ENCODE measurements at places on chromosomes 11 and 22.

GRCh38 chr22:29393019-29393608 lies 4.7 kb upstream of the AP1B1 start:
- no peak for DNase-seq

DNA sequence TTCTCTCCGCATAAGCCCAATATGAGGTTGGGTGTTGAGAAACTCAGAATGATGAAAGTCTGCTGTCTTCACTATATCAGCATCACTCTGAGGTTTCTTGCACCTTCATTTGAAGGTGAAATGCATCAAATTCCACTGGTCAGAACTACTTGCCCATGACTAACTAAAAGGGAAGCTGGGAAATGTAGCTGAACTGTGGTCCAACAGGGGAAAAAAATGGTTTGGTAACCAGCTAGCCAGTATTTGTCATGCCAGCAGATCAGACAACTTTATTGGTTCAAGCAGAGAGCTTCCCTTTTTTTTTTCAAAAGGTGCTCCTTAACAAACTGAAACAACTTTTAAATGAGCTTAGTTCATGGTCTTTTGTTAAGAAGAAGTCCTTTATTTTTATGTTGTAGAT lies 14.2 kb upstream of the PIK3C2A start:
- DNase-seq, result no peak

- DNase-seq, result peak; percentile 27
Observed at GRCh38 chr11:97454988-97455387, 1065.2 kb downstream of the JRKL start.

GRCh38 chr11:91129596-91129995 lies 906.7 kb upstream of the CHORDC1 start:
- DNase-seq, result no peak

DNA sequence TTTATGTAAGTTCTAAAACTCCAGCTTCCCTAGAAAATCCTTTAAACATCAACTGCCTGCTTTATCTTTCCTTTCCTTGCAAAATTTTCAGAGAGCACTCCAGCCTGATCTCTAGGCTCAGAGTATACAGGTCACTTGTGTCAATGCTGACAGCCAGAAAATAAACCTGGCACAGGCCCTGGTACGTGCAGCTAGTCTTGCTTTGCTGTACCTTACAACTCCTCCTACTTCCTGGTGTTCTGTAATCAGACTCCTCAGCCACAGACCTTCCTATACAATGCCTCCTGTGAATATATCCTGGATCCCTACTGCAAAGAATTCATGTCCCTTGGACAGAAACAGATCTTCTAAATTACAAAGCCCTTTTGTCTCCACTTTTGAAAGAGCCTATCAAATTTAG lies 24.2 kb upstream of the TMEM123 start:
- DNase-seq, result no peak

GRCh38 chr11:446891-447290 lies 3.2 kb upstream of the PTDSS2 start:
- no peak for DNase-seq

- no peak for DNase-seq
Observed at GRCh38 chr11:57788703-57789088, 27.1 kb downstream of the CTNND1 start.

DNA sequence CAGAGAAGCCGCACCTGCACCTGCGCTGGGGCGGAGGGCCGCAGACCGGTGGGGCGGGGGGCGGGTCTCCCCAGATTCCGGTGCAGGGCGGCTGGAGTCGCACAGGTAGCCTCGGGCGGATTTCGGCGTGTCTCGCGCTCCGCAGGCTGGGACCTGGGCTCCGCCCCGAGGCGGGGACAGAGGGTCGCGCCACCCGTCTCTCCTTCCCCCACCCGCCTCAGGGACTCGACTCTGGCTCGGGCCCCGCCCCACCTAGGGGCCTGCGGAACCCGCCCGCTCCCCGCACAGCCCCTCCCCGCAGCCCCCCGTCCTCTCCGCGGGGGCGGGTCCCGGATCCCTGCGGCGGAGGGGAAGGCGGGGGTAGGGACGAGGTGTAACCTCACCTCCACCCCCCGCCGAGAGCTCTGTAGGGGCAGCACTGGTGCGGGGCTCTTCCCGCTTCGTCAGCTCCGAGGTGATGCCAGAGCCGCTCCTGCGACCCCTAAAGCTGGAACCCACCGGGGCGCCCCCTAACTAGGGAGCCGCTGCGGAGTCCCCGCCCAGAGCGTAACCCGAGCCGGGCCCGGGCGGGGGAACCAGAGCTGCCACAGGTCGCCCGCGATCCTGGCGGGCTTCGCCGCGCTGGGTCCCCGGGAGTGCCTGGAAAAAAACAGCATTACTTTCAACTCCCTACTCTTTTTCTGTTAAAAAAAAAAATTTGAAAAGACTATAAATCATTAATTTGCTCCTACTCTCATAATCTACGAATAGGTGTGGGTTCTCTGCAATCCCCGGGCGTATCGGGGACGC lies at the start of gene SLC29A2:
SLC29A2 (minus strand) TSS at position 134 of the 789 bp plus-strand sequence. CDS start 169 bp downstream, outside the sequence.
- peak; percentile 72 for DNase-seq

- no peak for DNase-seq
Observed at GRCh38 chr11:36081274-36081945, 137.5 kb downstream of the LDLRAD3 start.

DNA sequence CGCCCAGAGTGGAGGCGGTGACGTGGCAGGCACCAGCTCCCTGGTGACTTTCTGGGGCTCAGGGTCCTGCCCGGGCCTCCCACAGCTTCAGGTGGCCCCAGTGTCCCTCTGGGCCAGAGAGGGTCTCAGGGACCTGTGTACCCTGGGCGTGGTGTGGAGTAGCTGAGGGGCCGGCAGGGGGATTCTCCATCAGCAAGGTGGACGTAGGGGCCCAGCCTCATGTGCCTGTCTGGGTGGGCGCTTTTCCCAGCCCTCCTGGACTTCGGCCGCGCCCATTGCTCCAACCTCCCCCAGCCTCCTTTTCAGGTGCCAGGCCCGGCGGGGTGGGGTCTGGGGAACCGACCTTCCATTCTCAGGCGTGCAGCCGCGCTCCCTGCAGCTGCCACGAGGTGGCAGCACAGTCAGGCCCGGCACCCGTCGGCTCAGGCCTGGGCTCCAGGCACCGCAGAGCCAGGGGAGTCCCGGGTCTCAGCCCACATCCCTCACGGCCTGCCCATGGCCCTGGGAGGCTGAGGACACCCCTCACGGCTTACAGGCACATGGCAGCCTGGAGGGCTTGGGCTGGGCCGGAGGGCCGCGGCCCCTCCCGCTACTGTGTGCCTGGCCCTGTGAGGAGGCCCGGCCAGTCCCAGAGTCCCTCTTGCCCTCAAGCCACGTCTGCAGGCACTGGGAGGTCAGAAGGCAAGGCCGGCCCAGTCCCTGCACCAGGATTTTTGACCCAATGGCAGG lies 19.9 kb upstream of the MUC5B start:
- DNase-seq, result peak; percentile 49

GRCh38 chr11:1906611-1907423 lies 12.7 kb upstream of the TNNT3 start:
- no peak for DNase-seq

- no peak for DNase-seq
Observed at GRCh38 chr11:104705490-104706190, 192.6 kb downstream of the CASP12 start.

DNA sequence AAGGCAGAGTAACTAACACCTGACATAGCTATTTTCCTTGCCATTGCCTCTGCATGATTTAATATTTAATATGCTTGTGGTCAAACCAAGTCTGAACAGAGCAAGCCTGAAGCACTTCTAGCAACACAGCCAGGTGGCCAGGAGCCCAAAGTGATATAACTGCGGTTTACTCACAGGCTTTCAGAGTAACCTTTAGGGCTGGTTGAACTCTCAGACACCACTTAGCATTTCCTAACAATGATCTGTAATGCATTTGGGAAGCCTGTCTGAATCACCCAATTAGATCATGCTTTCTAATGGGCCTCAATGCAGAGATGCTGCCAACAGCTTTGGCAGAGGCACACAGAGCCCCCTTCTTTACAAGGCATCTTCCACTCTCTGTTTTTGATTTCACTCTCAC lies 96.1 kb downstream of the FDX1 start:
- DNase-seq, result peak; percentile 96

- no peak for DNase-seq
Observed at GRCh38 chr11:57126766-57127400, 54.9 kb upstream of the LRRC55 start.

DNA sequence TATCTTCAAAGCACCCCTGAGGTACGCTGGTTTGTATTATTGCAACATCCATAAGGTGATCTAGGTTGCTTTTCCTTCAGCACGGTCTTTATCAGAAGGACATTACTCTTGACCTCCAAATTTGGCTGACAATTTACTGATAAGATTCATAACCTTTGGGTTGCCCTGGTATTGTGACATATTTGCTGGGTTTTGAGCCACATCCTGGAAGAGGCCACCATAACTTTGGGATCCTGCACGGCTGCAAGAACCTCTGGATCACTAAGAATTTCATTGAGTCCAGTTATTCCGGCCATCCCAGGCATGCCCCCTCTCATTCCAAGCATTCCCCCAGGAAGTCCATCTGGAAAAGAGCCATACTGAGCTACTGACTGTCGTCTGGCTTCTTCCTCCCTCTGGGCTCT lies 6.5 kb upstream of the PLET1 start:
- DNase-seq, result no peak

GRCh38 chr11:118415739-118416068 lies 14.3 kb downstream of the ATP5MG start:
- DNase-seq, result no peak

- no peak for DNase-seq
Observed at GRCh38 chr22:29734838-29735237, 15.0 kb downstream of the CABP7 start.

DNA sequence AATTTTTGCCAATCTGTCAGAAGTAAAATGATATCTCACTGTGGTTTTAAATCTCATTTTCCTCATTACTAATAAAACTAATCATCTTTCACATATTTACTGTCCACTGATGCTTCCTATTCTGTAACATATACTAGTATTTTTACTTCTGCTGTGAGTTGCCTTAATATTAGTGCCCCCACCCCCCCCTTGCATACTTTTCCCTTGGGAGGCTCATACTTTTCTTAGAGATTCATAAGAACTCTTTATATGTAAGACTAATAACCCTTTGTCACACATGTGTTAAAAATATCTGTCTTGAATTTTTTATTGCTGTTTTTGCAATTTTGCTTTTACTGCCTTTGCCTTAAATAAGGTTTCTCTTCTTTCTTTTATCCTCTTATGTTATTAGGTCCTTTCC lies 87.2 kb downstream of the PHF21A start:
- DNase-seq, result no peak

DNA sequence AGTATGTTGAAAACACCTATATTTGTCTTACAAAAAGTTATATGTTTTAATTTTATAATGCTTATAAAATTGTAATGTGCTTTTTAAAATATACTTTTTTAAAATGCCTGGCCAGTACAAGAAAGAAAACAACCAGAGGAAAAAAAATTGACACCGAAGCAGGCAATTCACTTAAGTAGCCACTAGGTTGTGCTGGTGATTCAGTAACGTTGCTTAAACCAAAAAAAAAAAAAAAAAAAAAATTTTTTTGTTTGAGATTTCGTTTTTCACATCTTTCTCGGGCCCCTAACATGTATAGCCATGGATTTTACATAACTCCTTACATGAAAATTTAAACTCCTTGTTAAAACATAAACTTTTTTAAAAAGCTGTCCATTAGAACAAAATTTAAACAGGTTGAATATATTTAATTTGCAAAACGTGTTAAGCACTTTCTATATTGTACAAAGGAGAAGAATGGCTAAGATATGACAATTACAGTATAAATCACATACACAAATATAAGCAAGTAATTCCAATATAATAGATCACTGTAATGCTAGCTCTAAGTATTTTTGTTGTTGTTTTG lies 9.2 kb downstream of the OR8B4 start:
- DNase-seq, result peak; percentile 3

DNA sequence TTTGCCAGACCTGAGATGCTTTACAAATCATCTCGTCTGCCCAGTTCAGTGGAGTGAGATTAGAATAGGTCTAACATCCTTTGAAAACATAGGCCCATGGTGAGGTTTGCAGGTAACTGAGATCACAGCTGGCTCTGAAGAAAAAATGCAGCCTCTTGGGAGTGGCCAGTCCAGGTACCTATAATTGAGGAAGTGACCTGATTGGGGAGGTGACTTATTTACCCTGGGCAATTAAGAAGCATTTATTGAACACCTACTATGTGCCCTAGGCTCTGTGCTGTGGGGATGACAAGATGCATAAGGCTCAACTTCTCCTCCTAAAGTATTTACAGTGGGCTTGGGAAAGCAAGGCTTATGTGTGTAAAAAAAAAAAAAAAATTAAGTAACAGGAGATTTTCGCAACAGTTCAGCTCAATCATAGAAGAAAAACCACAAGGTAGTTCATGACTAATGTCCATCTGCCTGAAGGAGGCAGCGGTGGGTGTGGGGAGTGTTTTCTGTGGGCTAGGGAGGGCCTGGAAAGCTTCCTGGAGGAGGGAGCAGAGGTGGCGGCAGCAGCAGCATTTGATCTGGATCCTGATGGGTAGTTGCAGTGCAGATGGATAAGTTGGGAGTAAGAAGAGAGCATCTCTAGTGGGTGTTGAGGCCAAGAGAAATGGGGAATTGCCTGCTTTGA lies 16.1 kb downstream of the MICAL2 start:
- DNase-seq, result no peak

- DNase-seq, result no peak
Observed at GRCh38 chr11:15775015-15775541, 581.3 kb downstream of the SOX6 start.

Data from NCI-H1092 (cell line).